Activated CD8-positive, alpha-beta memory T cell treated with anti-CD3 and anti-CD28 coated beads for 4 hours (primary cell): ENCODE measurements at places on chromosomes 11 and 22.
A peak's percentile ranks its signal among the peaks of the same experiment; 100 is the strongest.

DNA sequence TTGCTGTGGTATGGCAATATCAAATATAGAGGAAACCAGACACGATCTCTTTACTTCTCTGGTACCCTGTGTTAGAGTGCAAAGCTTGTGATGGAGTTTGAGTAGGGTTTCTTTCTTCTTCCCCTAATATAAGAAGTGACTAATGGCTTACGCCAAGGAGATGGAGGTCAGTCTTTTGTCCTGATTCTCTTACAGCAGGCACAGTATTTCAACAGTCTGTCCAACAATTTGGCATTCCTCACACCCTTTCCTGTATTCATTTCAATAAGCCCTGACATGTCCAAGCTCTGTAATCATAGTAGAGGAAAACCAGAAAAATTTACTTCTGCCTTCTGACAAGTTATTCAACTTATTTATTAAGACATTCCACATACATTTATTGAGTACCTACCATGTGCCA, 546.2 kb downstream of the TMEM135 start:
- DNase-seq = no peak

- DNase-seq = no peak
These were observed 172.6 kb upstream of the CADM1 start for GRCh38 chr11:115676768-115677167.

GRCh38 chr11:93846411-93846810, 4.0 kb downstream of the VSTM5 start:
- DNase-seq = no peak

- DNase-seq = peak; percentile 36
These were observed 45.0 kb downstream of the OR4D9 start for GRCh38 chr11:59556115-59556916.

GRCh38 chr22:40443732-40444131, 73.3 kb downstream of the SGSM3 start:
- DNase-seq = no peak

GRCh38 chr11:119298726-119299125, 18.2 kb downstream of the MCAM start:
- DNase-seq = no peak

GRCh38 chr11:102411142-102411541, 41.4 kb downstream of the TMEM123 start:
- no peak for DNase-seq

DNA sequence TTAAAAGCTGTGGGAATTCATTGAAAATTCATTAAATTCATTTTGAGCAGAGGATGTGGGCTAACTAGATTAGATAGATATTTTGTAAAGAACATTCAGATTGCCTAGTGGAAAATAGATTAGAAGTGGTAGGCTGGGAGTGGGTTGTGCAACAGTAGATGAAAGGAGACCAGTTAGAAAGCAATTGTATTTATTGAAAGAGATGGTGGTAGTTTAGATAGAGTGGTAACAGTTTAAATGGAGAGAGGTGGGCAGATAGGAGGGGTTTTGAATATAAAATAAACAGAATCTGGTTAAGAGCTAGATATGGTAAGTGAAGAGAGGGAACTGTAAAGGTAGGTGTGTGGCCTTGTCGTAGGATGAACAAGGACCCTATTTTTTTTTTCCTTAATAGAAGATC, 34.5 kb downstream of the METTL15 start:
- no peak for DNase-seq

GRCh38 chr22:47174096-47174495, 411.6 kb downstream of the TBC1D22A start:
- DNase-seq = no peak

- no peak for DNase-seq
These were observed 9.9 kb downstream of the B3GAT1 start for GRCh38 chr11:134401825-134402809.

- DNase-seq = no peak
These were observed 4.9 kb downstream of the GP1BB start for GRCh38 chr22:19728271-19728670.

DNA sequence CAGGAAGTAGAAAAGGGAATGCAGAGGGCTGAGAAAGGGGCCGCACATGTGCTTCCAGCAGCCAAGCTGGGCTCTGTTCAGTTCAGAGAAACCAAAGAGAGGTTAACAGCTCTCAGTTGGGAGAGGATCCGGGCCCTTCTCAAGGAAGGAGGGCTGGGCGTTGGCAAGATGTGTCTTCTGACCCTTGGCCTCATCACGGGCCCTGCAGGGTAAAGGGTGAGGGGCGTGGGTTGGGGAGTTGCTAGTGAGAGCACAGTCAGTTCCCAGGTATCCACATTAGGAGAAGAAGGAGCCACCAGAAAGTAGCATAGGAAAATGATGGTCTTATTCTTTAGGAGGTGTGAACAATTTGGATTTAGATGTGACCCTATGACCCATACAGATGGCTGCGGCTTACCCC, 73.0 kb downstream of the OSBP2 start:
- DNase-seq = no peak

DNA sequence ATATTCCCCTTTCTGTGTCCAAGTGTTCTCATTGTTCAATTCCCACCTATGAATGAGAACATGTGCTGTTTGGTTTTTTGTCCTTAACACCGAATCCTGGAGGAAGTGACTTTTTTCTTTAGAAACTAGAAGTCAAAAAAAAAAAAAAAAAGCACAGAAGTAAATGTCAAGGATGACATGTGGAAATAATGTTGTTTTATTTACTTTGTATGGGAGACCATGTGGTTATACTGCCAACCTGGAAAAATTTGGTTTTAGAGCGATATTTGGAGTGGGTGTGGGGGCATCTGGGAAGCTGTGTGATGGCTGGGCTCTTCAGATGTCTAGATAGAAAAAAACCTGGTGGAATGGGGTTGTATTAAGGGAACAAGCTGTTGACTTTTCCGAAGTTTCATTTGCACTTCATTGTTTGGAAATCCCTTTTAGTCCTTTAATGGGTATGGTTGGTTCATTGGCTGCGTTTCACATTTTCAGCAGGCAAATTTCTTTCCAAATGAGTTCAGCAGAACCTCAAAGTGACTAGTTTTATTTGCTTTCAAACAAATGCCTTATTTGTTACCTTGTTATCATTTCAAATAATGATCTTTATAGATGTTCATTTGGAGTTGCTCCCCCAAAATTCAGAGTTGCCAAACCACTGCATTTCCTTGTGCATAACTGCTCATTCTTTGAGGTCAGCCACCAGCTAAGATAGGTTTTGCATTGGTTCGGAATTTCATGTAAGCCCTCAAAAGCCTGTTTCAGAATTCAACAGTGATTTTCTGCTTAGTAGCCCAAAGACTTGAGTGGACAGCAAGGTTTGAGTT, 508.2 kb downstream of the METTL15 start:
- no peak for DNase-seq

GRCh38 chr11:20597680-20598484, 1.5 kb upstream of the SLC6A5 start:
- no peak for DNase-seq

GRCh38 chr11:122007601-122008071, 108.4 kb downstream of the BLID start:
- no peak for DNase-seq

DNA sequence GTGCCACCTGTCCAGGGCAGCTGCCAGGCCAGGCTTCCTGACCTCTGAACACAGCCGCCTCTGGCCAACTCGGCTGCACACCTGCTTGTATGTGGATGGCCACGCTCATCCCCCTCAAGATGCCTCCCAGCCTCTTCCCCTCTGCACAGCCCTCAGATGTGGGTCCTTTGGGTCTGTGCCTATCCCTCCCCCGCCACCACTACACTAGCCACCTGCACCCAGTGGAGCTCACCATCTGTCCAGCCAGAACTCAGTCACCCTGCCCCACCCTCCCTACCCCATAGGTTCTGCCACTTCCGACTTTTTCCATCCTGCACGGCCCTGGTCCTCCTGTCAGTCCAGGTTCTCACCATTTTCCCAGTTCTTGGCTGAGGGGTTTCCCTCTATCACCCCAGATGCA, 44.6 kb downstream of the PHF21B start:
- DNase-seq = no peak

- no peak for DNase-seq
These were observed 164.0 kb upstream of the SYT13 start for GRCh38 chr11:45450189-45450588.

DNA sequence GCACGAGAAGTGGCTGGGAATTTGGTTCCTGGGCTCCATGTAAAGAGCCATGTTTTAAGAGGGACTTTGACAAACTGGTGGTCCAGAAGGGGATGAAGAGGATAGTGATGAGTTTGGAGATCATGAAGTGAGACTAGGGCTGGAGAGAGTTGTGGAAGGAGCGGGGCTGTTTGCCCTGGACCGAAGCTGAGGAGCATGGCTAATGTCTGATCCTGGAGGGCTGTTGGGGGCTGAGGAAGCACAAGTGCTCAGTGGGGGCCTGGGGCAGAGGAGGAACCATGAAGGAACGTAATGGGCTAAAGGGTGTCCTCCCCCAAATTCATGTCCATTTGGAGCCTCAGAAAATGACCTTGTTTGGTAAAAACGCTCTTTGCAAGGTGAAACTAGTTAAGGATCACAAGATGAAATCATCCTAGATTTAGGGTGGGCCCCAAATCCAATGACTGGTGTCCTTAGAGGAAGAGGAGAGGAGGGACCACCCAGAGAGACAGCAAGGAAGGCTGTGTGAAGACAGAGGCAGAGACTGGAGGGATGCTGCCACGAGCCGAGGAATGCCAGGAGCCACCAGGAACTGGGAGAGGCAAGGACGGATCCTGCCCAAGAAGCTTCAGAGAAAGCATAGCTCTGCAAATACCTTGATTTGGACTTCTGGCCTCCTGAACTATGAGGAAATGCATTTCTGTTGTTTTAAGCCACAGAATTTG, 107.3 kb upstream of the LMO1 start:
- DNase-seq = no peak

DNA sequence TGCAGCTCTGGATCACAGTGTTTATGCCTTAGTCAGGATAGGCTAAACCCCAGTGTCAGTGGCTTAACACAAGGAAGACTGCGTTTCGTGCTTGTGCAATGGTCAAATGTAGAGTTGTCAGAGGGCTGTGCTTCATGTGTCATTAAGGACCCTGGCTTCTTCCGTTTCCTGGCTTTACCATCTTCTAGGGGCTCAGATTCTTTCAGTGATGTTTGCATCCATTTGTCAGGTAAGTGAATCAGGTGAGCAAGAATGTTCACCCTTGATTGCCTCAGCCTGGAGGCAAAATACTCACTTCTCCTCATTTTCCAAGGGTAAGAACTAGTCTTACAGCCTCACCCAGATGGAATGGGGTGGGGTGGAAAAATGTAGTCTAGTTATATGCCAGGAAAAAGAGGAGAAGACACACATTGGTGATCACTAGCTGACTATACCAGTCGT, 20.5 kb upstream of the AMOTL1 start:
- DNase-seq = no peak

DNA sequence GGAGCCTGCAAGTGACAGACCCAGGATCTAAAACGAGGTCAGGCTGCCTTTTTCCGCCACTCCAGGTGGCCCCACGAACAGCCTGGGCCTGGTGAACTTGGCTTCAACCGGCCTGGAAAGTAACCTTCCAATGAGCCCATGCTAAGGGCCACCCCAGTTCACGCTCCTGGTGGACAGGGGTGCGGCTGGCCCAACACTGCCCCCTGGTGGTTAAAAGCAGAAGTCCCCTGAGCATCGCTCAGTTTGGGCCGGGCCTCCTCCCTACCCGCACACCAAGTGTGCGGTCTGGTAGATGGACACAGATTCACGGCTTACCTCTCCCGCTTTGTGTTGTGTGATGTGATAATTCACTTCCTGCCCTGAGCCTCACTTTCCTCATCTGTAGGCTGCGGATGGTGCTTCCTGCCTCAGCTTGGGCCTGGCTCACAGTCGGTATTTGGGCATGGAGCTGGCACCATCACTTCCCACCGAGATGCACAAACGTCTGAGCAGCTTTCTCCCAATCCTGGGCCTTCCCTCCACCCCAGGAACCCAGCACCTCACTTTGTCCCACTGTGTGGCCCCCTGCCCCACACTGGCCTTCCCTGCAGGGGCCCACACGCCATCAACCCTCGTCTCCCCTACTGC, 13.7 kb upstream of the SEC14L3 start:
- DNase-seq = peak; percentile 47

GRCh38 chr22:40153192-40153591, 24.5 kb upstream of the TNRC6B start:
- DNase-seq = no peak

DNA sequence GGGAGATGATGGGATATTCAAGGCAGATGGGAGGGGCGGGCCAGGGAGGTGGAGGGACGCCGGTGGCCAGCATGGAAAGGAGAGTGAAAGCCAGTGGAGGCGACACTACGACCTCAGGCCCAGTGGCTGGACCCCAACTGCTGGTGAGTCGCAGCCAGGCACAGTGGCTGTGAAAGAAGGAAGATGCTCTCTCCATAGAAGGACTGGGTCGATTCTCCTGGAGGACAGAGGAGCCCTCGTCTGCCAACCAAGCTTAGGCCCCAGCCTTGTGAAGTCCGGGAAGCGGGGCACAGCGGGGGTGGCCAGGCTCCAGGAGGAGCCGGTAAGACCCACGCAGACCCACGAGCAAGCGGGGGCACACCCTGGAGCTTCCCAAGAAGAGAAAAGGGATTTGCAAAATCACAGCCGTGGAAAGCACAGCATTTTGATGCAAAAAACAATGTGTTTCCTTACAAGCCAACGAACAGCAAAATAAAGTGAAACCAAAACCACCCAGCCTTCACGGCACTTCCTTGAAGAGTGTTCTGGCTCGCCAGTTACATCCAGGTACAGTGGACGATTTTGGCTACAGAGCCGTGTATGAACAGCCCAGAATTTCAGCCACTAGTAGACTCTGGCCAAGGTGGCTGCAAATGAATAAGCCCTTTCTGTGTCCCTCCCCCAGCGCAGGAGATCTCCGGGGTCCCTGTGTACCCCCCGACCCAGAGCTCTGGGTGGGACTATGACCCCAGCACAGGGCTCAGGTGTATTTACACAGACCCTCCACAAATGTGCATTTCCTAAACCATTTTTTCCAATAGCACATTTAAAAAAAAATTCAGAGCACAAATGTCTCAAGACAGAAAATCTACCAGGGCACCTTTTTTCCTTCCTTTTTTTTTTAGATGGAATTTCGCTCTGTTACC, 96.9 kb downstream of the TRMU start:
- DNase-seq = no peak

- no peak for DNase-seq
These were observed 2.1 kb downstream of the TPCN2 start for GRCh38 chr11:69050592-69051380.

DNA sequence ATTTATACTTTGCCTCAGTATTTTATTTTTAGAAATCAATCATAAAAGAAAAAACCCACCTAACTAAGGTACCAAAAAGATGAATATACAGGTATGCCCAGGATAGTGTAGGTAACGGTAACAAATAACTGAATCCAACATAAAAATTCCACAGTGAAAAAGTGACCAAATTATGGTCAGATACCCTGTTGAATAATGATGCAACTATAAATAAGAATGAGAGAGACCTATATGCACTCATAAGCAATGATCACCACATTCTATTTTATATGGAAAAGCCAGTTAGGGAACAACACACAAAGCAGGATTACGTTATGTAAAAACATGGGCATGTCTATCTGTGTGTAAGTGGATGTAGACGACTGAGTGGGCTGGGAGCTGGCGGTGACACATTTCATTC, 7.0 kb upstream of the ZNF74 start:
- DNase-seq = no peak
